ENCODE measurements at places on chromosomes 3 and 15. TPM values are rescaled to one million over a fixed set of nuclear protein-coding genes. Genes with fewer than 3 reads are reported as not detected.

ZBBX gene
- total RNA-seq, result not detected

FLNB gene
- 124 TPM for total RNA-seq

SPTSSB gene
- under 0.01 TPM for total RNA-seq

PAQR5 gene
- 0.19 TPM for total RNA-seq

DNA sequence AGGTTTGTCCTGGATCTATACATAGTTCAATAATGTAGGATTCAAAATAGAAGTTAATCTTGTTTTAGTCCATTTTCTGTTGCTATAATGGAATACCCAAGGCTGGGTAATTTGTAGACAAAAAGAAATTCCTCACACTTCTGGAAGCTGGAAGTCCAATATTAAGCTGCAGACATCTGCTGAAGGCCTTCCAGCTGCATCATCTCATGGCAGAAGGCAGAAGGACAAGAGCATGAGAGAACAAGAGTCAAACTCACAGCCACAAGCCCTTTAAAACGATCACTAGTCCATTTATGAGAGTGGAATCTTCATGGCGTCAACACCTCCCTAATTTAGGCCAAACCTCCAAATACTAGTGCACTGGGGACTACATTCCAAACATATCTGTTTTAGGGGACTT lies 669.3 kb downstream of the ROBO2 start:
- no peak for DNase-seq

DNA sequence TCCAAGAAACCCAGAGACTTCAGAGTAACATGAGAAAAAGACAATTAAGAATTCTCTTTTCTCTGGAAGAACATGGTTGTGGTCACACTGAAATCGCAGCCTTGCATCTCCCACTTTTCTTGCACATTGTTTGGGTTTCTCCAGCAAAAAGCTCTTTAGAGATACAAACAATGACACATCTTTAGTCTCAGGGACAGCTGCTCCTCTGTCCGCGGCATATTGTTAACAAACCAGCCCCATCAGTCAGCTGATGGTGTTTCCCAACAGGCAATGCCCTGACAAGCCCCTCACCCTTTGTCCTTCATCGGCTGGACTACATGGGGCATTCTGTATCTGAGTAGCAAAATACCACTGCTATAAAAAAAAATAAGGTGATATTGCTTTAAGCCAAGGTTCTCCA lies 53.4 kb downstream of the UMPS start:
- DNase-seq, result no peak

GRCh38 chr15:82831894-82832600 lies 22.6 kb downstream of the WHAMM start:
- no peak for DNase-seq

- DNase-seq, result no peak
Observed at GRCh38 chr3:142929890-142930289, 33.6 kb downstream of the PAQR9 start.

DNA sequence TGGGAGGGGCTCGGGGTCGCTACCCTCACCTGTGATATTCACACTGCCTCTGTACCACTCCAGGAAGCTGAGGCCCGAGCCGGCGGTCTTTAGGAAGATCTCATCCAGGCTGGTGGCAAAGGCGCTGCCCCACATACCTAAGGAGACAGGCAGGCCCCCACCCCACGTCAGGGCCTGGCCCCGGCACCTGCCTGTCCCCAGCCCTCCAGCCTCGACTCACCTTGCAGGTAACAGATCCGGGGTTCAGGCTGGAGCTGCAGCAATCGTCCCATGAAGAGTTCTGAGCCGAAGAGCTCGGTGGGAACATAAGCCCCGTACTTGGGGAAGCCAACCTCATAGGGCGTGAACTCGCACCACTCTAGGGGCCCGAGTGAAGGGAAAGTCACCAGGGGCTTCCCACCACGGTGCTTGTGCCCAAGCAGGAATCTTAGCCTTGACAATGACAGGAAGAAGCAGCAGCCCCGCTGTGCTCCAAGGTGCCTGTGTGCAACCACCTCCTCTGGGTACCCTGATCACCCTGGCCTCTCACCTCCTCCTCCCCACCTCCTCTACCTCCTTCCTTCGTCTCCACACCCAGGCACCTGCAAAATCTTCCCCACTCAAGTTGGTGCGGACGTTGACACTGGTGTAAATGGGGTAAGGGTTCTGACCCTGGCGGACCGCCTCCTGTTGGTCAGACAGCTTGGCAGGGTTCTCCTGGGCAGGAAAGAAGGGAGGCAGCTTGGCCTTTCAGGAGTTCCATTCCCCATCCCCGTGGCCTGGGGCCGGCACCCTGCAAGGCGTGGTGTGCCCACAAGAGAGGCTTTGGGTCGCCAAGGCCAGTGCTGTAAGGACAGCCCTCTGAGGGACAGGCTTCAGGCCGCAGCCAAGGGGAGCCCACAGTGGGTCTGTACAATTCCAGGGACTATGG lies 10.6 kb downstream of the PLA2G4F start:
- no peak for DNase-seq
